ENCODE measurements at places on chromosomes 7 and 10.

DNA sequence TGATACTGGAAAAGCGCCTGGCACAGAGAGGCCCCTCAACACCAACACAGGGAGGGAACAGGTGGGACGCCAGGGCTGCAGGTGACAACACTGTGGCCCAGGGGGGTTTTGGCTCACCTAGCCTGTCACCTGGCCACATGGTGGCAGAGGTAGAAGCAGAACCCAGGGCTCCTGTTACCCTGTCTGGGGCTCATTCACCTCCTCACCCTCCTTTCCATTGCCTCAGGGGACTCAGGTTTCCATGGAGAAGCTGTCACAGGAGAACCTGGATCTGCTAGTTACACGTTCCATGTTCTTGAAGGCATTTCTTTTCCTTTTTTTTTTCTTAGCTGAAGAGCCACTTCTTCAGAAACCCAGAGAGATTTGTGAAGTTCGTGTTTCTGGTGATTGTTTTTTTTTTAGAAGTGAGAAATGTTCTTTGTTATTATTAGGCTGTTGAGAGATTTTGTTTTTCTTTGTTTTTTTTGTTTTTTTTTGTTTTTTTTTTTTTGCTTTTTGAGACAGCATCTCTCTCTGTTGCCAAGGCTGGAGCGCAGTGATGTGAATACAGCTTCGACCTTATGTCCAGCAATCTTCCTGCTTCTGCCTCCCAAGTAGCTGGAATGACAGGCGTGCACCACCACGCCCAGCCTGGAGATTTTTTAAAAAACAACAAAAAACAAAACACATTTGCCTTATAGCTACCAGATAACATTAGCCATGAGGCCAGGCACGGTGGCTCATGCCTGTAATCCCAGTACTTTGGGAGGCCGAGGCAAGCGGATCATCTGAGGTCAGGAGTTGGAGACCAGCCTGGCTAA, 16.0 kb downstream of the DENND2A start:
- DNase-seq: no peak

GRCh38 chr10:23063045-23063972, 32.1 kb upstream of the MSRB2 start:
- no peak for DNase-seq

GRCh38 chr7:77550586-77550985, 13.5 kb downstream of the PTPN12 start:
- DNase-seq: no peak

DNA sequence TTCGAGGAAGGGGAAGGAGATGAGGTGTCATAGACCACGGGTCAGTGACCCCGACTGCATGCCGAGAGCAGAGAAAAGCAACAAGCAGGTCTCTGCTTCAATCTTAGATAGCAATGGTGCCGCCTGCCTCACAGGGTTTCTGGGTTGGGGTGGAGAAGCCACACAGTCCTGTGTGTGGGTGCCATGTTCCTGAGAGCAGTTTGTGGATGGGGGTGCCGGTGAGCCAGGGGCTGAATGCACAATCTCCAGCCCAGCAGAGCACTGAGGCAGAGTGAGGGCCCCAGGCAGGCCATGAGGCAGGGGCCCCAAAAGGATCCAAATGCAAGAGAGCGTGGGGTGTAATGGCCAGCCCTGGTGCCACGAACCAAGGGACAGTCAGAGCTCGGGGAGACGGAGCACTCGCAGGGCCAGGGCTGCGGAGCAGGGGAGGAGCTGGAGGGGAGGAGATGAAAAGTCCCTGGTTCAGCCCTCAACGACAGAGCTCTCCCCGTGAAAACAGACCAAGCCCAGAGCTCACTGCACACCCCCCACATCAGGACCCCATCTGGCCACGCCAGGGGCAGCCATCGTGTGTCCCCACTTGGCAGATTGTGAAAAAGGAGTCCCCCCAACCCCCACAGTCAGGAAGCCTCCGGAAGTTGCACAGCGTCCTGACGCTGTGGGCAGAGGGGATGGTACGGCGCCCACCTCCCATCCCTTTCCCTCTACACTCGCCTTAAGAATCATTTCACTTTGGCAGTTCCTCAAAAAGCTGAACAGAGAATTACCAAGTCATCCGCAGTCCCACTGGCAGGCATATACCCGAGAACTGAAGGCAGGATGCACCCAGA, 19.9 kb downstream of the WDR86 start:
- DNase-seq: no peak

DNA sequence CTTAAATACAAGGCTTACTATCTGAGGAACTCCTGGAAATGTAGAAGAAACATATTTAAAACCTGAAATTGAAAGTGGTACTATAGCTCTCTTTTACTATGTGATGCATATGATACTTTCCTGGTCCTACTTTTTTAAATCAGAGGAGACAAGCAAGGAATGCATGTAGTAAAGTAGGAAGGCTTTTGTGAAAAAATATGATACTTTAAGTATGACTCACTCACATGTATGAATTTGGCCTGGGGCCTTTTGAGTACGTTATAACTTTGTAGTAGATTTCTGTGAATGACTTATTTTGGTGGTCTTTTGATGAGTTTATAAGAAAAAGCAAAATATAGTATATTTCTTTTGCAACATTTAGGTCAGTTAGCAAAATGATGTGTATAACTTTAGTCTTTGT, 53.8 kb downstream of the TAX1BP1 start:
- DNase-seq: no peak

- no peak for DNase-seq
Observed at GRCh38 chr10:132698211-132698751, 87.7 kb downstream of the NKX6-2 start.

GRCh38 chr10:61669161-61669725, 6.5 kb downstream of the CABCOCO1 start:
- no peak for DNase-seq

DNA sequence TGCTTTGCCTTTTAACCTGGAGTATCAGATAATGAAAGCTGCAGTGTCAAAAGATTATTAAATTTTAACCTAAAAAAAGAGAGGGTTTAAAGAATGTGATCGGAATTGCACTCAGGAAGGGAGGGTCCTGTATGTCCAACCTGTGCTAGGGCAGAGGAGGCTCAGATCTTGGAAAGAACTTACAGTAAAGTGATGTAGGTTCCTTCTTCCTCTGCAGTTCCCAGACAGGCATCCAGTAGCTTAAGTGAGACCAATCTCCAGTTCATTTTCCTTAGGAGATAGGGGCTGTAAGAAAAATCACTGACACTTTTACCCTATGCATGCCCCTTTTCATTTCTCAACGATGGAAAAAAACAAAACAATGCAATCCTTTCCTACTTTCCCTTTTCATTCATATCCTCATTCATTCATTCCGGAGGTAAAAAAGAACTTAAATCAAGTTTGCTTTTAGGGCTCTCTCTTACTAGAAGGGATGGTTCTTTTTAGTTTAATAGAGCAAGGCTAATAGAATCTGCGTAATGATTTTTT, 28.3 kb downstream of the EXOC6 start:
- DNase-seq: no peak

GRCh38 chr7:114392686-114393085, 21.9 kb upstream of the FOXP2 start:
- DNase-seq: no peak

GRCh38 chr10:24495666-24496460, 227.8 kb downstream of the ARHGAP21 start:
- DNase-seq: no peak

DNA sequence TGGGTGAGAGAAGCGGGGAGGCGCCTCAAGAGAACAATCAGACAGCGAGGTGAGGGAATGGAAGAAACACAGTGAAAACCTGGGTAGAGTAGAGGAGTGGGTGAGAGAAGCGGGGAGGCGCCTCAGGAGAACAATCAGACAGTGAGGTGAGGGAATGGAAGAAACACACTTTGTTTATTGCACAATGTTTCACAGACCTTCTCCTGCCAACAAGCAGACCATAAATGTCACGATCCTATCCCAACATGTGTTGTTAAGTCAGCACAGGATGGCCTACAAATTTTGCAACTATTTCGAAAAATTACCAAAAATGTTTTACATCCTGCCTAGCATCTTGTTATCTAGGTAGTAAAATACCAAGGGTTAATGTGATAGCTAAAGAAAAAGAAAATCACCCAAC, 115.3 kb downstream of the JAZF1 start:
- no peak for DNase-seq

DNA sequence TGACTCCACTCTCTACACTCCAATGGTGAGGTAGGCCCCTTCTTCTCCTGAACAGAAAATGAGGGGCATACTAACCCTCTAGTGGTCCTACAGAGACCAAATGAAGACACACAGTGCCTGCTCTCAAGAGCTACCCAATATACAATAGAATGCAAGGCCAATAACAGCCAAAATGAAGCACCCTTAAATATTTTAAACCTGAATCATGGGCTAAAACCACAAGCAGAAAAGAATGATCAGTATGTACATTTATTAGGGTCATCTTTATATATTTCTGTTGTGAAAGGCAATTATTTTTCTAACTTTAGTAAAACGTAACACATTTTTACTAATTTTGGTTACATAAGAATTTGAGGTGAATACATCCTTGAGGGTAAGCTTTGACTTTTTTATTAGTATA, 49.9 kb upstream of the COL1A2 start:
- DNase-seq: no peak

DNA sequence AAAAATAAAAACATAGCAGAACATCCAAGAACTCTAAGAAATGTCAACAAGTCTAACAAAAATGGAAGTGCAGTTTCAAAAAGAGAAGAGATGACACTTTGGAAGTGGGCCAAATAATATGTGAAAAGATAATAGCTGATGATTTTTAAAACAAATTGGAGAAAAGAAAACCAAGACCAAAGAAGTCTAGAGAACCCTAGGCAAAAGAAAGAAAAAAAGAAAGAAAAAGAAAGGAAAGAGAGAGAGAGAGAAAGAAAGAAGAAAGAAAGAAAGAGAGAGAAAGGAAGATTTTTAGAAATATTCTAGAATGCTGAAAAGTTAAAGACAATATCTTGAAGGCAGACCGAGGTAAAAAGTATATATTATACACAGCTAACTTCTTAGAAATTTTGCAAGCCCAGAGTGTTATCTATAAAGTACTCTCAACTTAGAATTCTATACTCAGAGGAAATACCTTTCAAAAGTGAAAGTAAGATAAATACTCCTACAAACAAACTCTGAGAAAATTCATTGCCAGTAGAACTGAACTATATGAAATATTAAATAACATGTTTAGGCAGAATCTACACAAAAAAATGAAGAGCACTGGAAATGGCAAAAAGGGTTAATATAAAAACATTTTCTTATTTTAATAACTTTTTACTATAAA, 138.7 kb upstream of the SMIM30 start:
- DNase-seq: no peak

- no peak for DNase-seq
Observed at GRCh38 chr10:71302874-71303568, 16.0 kb upstream of the SLC29A3 start.

DNA sequence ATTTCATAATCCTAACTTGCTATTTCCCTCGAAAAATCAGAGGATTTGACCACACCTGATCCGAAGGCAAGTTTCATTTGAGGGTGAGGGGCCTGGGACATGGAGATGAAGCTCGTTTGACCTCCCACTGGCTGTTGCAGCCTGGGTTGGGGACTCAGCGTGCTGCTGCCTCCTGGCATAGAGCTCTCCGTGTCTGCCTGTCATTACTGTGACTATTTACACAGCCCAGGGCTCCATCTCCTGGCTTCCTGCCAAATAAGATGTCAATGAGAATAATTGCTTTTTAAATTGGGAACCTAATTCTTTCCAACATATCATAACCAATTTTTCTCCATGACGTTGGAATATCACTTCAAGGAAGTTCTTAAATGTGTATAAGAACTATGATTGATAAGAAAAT, 139.3 kb upstream of the COBL start:
- no peak for DNase-seq

Measured in stimulated activated naive CD8-positive, alpha-beta T cell treated with anti-CD3 and anti-CD28 coated beads, Interleukin-15, Interleukin-2, amounts not matched to agents 100 U/mL and 50 U/mL, for 24 hours (primary cell).